ENCODE measurements at places on chromosomes 5 and 9. TPM values are rescaled to one million over a fixed set of nuclear protein-coding genes. Genes with fewer than 3 reads are reported as not detected.

GRCh38 chr5:73182307-73182706 lies 9.3 kb downstream of the TMEM174 start:
- no peak overlapping the region for H3K27ac ChIP-seq
- DNase-seq: no peak
- H3K4me1 ChIP-seq: peaks cover 8% of the 10 kb centered on the region

- no peaks in the 10 kb centered on the region for H3K36me3 ChIP-seq
- no peaks in the 10 kb centered on the region for H3K27me3 ChIP-seq
- H3K4me3 ChIP-seq: no peak overlapping the region
These were observed 19.0 kb upstream of the SCAMP1 start for GRCh38 chr5:78341440-78341839.

DNA sequence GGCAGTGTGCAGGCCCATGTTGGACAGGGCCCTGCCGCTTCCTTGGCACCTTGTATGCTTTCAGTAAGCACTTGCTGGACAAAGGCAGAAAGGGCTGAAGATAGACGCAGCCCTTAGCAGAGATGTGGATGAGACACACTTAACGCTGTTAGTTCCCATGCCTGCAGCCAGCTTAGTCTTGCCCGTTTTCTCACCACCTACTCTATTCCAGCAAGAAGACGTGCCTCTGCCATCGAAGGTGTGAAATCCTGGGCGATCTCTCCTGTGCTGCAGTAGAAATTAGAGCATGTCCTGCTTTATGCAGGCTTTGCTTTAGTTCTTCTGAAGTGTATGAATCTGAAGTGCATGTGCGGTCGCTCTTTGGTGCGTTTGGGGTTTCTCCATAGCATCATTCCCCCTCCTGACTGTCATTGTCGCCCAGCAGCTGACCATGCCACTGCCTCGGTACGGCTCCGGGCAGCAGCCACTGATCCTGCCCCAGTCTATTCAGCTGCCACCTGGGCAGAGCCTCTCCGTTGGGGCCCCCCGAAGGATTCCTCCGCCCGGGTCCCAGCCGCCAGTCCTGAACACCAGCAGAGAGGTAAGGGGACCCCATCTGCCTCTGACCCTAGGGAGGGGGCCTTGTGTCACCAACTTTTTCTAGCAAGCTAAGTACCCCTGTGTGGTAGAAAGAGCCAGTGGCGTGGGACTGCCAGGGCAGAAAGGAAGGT lies 11.6 kb upstream of the POMT1 start:
- H3K4me1 ChIP-seq: no peaks in the 10 kb centered on the region
- no peaks in the 10 kb centered on the region for H3K27me3 ChIP-seq
- peaks cover 100% of the 10 kb centered on the region for H3K36me3 ChIP-seq
- DNase-seq: no peak
- no peak overlapping the region for H3K4me3 ChIP-seq

- H3K4me1 ChIP-seq: no peaks in the 10 kb centered on the region
- no peaks in the 10 kb centered on the region for H3K27me3 ChIP-seq
- no peaks in the 10 kb centered on the region for H3K36me3 ChIP-seq
These were observed 399.4 kb upstream of the IRX4 start for GRCh38 chr5:2282034-2282690.

Gene TAF11L10
- total RNA-seq: not detected

Gene CKMT2
- 1,081 TPM for total RNA-seq
